ENCODE measurements at places on chromosomes 4 and X.

GRCh38 chrX:69538321-69538876 lies 34.3 kb downstream of the NALF2 start:
- DNase-seq, result peak; percentile 16

GRCh38 chr4:164571593-164572390 lies 182.1 kb upstream of the SMIM31 start:
- no peak for DNase-seq

DNA sequence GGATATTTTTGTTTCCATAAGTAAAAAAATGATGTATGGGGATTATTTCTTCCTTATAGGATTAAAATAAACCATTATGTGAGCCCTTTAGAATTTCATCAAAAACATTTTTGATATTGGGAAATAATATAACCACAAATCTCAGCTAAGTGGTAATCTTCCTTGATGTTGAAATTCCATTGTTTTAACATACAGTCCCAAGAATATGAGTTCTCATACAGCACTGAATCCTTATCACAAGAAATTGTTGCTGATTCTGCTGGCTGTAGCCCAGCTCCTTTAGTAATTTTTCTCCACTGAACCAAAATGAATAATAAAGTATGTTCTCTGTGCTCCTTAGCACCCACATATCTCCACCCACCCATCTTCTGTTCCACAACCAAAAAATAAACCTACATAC lies 41.9 kb upstream of the FAM47B start:
- DNase-seq, result peak; percentile 15

GRCh38 chrX:11341274-11342201 lies 48.3 kb downstream of the AMELX start:
- peak; percentile 79 for DNase-seq

DNA sequence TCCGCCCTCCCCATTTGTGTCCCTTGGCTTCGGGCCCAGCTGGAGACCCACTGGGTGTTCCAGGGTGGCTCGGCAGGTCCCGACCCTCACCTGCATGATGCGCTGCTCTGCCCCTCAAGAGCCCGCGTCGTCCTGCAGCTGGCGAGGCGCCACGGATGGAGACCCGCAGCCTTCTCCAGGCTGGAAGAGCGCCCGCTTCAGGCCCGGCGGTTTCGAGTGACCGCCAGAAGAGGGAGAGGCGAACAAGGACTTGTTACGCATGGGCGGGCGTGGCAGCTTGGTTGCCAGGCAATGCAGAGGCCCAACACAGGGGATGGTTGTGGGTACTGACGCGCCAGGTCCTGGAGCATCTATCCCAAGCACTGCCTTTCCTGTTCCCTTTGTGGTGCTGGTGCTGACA lies at the start of gene PDCL2:
Gene PDCL2 (minus strand): TSS at position 232 of the 400 bp plus-strand sequence. CDS start 136 bp downstream, at position 96.
- DNase-seq, result no peak

- DNase-seq, result no peak
Observed at GRCh38 chrX:46400530-46401443, 144.4 kb downstream of the ZNF674 start.
